ENCODE measurements at places on chromosomes 13 and 19.

DNA sequence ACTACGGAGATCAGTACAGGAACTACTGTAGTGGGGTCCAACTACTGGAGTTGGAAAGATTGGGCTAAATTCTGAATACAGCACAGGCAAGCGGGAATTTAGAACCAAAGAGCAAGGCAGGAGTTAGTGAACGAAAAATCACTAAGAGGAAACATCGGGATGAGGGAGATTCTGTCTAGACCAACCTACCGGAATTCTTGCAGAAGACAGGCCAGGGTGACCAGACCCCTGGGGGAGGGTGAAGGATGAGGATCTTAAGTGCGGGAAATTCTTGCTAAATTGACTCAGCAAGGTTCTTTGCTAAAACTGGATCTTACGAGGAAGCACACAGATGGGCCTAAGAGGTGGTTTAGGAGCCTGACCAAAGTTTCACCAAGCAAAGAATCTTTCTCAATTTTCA, 13.2 kb upstream of the PSPC1 start:
- no peak for DNase-seq

- DNase-seq, result no peak
Observed at GRCh38 chr13:75512253-75512652, 25.4 kb downstream of the COMMD6 start.

- no peak for DNase-seq
Observed at GRCh38 chr19:6161271-6161850, 25.9 kb downstream of the ACSBG2 start.

GRCh38 chr19:19674315-19674714, 5.7 kb downstream of the ZNF101 start:
- no peak for DNase-seq

DNA sequence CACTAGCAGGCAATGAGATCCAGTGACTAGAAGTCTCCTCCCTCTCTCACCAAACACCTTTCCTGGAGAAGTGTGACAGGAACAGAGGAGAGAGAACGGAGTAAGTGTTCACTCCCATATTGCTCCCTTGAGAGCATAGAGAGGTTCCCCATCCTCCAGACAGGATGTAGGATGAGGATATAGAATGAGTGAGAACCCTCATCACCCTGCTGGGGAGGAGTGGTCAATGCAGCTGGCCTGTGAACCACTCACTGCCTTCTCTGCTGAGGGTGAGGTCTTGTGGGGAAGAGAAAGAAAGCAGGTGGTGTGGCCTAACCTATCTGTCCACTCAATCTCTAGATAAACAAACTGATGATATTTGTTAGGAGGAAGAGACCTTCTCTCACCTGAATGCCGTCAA, 386.6 kb downstream of the PCDH20 start:
- no peak for DNase-seq

- no peak for DNase-seq
Observed at GRCh38 chr19:33902802-33903488, 106.3 kb downstream of the KCTD15 start.

- DNase-seq, result no peak
Observed at GRCh38 chr19:56838909-56839651, 1.4 kb downstream of the PEG3 start.

DNA sequence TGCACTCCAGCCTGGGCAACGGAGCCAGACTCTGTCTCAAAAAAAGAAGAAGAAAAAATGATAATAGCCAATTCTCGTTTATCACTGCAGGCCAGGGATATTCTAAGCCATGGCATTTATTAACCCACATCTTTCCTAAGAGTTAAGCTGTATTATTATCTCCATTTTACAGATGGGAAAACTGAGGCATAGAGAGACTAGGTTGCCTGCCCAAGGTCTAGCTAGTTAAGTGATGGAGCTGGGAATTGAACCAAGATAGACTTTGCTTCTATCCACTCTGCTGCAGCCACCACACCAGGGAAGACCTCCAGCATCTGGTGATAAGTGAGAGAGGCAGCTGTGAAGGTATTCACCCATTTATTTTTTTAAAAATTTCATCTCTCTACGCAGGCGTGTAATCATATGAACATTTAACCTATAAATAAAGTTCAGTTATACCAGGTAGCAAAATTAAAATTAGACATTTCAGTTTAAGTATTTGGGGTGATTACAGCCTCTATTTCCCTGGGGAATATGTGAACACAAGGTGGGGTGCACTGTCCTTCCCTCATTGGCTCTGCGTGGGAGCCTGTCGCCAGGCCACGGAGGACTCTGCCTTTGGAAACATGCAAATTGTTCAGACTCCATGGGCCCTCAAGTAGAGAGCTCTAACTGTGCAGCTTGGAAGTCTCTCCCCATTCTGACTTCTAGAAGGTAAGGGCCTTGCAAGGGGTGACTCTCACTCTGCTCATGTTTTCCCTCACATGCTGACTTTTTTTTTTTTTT, 157.8 kb downstream of the SIPA1L3 start:
- no peak for DNase-seq

DNA sequence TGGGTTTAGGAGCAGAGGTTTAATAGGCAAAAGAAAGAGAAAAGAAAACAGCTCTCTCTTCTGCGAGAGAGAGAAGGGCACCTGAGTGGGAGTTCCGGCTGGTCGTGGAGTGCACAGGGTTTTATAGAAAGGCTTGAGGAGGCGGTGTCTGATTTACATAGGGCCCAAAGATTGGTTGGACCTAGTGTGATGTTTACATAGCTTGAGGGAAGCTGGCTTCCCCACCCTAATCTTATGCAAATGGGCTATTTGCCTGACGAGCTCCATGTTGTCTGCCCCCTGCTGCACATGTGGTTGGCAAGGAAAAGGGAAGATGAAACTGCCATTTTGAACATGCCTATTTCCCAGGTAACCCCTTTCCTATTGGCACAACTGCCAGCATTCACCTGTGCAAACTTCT, 21.5 kb upstream of the MEDAG start:
- DNase-seq, result no peak

GRCh38 chr13:24264976-24265375, 44.4 kb upstream of the C1QTNF9 start:
- DNase-seq, result peak; percentile 66

DNA sequence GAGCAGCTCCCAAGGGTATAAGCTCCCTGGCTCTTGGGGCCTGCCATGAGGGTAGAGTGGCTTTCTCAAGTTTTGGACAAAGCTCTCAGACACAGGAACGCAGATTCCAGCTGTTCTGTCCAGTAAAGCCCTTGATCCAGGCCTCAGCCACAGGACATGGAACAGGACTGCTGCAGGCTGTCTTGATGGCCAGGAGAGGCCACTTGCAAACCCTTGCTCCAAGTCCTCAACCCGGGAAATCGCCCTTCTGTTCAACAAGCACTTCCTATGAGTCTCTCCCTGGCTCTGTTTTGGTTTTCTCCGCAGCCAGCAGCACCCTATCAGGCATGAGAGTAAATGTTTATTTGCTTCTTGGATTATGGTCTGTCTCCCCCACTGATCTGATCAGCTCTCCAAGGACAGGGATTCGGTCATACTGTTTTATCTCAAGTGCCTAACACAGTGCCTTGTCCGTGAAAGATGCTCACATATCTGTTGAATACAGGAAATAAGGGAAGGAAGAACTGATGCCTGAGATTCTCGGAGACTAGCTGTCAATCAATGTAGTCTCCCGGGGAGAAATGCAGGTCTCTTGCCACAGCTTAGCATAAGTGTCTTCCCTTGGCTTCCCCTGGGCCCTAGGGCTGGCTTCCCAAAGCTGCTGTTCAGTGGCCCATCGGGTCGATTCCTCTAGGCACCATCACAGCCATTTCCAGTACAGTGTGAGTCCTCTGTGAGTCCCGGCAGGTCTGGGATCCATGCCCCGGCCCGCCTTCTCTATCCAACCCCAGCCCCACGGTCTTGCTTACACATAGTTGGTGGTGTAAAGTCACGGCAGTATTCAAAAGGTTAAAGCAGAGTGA, 90.8 kb downstream of the TSHZ3 start:
- no peak for DNase-seq

GRCh38 chr19:1848399-1849131, at the start of gene REXO1:
REXO1 (minus strand) TSS chr19:1848483; CDS start chr19:1848358, 125 bp downstream.
- DNase-seq, result peak; percentile 96
